ENCODE measurements at places on chromosomes 12 and 14.

DNA sequence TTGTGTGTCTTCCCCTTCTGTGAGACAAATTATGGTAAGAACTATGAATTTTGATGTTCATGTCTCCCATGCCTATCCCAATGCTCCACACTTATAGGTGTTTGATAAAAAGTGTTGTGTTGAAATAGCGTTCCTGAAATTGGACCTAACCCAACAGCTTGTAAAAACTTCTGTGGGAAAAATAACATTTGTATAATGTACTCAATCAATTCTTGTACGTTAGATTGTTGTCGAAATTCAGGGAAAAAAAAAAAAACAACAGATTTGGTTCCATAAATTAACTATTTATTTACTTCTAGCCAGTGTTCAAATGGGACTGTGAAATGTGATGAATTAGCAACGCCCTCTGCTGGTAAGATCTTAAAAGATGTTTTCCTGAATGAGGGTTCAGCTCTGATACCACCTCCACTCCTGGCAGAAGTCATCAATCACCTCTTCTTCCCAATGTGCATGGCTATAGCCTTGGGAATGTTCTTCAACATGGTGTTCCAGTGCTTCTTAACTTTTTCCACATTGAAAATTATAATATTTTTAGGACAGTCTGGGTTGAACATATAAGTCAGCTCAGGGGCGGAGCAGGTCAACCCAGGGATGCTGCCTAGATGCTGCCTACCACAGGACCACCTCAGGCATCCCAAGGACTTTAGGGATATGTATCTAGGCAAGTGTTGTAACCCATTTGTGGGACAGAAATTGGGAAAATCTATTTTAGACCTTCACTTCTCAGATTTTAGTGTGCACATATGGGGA lies 170.6 kb downstream of the OTOGL start:
- no peak for DNase-seq

DNA sequence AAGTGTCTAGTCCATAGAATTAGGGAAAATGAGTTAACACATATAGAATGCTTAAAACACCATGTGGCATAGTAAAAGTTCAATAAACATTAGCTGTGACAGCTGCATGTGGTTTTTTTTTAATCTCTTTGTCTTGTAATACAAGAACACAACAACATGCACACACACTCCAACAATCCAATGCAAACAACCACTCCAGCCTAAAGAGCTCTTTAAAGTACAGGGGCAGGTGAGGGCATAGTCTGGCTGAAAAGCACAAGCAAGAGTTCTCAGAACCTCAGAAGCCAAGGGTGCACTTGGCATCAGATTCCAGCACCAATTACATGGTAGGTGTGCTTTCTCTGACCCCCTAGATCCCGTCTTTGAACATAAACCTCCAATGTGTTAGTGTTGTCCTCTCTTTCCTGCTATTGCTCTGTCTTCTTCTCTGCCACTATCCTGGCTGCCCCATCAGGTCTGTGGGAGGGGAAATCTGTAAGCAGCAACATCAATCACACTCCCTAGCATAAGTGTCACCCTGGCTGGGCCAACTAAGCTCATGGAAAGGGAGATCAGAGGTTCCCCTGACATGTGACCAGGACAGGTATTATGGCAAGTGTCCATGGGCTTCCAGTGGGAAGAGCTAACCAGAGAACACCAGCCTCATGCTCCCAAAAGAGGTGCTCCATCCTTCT lies 91.0 kb downstream of the SLC8A3 start:
- DNase-seq = no peak

DNA sequence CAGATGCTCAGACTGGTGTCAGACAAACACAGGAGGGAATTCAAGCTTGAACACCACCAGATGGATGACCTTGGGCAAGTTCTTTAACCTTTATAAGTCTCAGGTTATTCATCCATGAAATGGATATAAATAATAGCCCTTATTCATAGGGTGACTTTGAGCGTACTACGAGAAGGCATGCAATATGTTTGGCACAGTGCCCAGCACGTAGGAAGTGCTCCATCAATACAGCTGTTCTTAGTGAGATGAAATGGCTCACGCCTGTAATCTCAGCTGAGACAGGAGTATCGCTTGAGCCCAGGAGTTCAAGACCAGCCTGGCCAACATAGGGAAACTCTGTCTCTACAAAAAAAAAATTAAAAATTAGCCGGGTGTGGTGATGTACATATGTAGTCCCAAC lies 84.8 kb upstream of the FICD start:
- DNase-seq = no peak

DNA sequence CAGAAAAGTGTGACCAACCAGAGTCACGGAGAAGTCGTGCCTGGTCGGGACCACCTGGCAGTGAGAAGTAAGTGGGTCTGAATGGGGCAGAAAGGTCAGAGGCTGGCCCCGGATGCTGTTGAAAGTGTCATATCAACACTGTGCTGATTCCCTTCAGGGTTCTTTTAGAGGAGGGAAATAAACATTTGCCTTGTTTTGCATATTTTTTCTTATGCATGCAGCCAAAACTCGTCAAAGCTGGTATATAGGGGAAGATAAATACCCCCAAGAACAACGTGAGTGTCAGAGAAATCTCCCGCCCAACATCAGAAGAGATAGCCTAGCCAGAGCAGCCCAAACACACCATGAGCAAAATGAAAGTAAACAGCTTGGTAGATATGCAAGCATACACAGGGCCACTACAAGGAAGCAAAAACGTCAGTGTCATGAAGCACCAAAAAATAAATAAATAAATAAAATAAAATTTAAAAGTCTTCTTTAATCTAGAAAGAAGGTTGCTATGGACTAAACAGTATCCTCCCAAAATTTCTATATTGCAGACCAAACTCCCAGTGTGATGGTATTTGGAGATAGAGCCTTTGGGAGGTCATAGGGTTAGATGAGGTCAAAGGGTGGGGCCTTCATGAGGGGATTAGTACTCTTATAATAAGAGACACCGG lies 22.1 kb downstream of the EIF5 start:
- DNase-seq = no peak

- no peak for DNase-seq
These were observed 23.9 kb downstream of the GPR19 start for GRCh38 chr12:12671850-12672660.

DNA sequence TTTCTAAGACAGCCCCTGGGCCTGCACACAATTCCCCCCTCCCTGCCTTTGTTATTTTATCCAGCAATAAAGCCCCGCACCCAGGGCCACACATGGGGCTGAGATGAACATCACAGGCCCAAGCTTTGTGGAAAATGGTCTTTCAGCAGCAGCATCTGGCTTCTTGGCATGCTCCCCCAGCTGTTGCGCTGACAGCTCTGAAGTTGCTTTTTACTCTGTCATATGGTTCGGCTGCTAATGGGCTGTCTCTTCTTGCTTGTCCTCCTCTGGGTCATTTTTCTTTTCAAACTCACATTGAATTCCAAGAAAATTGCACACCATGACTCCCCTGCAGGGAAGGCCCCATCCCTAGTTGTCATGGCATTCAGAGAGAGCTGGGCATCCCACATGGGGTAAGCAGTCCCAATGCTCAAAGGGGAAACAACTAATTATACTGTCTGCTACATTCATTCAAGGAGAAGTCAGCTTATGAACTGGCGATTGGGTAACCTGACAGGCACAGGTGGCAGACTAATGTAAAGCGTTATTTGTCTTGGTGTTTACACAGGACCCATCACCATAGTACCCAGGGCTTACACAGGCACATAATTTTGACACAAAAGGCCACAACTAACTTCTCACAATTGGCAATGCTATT lies 74.0 kb upstream of the CDKN3 start:
- no peak for DNase-seq

- no peak for DNase-seq
These were observed 18.0 kb downstream of the SLC24A4 start for GRCh38 chr14:92340931-92341330.

- DNase-seq = no peak
These were observed 215.3 kb upstream of the PKP2 start for GRCh38 chr12:33111850-33112249.

- DNase-seq = no peak
These were observed 1052.1 kb downstream of the TMEM121 start for GRCh38 chr14:106578481-106578880.

- no peak for DNase-seq
These were observed 30.0 kb downstream of the SLC38A2 start for GRCh38 chr12:46342562-46343033.
